ENCODE measurements at places on chromosomes 12 and 14. TPM values are rescaled to one million over a fixed set of nuclear protein-coding genes. Genes with fewer than 3 reads are reported as not detected.
A peak's percentile ranks its signal among the peaks of the same experiment; 100 is the strongest.

- DNase-seq = no peak
These were observed 1.8 kb upstream of the CEP170B start for GRCh38 chr14:104863131-104863862.

DNA sequence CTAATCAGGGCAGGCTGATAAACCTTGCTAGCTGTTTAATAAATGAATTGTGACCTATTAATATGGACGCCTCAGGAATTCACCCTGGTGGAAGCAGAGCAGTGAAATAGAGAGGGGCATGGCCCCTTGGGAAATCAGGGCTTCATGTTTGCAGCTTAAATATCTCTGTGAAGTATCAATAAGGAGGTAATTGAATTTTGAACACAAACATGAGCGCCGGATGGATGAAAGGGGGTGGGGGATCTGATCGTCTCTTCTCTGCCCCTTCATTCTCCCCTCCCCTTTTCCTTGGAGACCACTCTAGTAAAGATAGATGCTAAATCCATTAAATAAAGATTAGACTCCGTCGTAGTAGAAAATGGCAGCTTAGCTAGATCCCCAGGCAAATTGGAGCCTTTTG is 70.5 kb downstream of the LIN52 start:
- no peak for DNase-seq

GRCh38 chr12:41344776-41345470 is 156.8 kb downstream of the PDZRN4 start:
- no peak for DNase-seq

DNA sequence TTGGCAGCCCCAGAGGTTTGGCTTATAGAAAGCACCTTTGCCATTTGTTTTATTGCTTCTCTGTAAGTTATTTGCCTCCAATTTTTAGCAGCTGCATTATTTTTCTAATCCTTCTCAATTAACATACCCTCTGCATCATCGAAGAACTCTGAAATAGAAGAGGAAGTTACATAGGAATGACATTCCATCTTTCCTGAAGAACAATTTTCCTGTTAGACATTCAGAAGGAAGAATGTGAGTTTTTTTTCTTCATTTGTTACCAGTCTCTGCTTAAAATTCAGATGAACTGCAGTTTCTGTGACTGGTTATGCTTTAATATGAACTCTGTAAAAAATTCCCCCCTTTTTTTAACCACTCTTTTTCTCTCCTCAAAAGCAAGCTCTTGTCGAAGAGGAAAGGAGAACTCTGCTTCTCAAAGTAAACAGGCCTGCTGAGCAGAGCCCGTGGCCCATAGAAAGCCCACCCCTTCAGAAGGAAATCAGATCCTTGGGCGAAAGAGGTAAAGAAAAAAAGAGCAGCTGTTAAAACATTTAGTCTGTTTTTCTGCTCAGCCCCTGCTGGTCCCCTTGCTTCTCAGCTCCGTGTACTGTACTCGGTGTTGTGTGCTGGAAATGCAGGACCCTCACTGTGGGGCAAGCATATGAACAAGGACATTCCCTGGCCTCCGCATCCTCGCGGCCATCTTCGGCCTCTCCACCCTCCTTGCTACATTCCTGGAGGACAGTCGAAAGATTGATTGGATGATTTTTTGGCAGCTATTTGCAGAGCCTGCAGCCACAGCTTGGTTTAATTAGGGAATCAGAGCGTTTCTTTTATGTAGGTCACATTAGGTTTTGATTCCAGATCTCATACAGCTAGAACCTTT is 164.4 kb upstream of the LRIG3 start:
- no peak for DNase-seq

DNA sequence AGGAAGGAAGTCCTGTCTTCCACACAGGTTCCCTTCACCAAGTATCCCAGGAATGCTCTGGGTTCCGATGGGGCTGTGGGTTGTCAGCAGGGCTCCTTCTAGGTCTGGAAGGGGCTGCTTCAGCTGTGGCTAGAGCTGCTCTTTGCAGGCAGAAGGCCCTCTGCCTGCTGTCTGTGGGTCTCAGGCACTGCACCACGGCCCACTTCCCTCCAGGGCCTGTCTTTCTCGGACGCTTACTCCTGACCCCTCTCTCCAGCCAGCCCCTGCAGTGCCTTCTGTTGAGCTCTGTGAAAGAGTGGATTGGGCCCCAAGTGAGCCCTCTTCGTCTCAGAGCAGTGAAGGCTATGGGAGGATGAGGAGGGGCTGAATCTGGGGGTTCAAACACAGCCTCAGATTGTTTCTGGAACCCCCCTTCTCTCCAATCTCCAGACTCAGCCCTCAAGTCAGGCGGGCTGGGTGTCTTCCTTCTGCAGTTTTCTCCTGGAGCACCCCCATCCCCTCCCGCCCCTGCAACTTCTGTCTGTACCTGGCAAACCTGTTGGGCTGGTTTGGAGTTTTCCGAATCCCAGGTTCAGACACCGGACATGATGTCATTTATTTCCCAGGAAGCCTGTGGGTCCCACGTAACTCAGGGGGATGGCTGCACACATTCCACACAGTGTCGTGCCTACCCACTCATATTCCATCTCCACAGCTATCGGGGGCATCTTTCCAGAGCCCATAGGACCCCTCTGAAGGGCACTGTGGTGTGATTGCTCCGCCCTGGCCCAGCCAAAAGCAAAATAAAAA is 24.9 kb upstream of the SPPL3 start:
- DNase-seq = no peak

DNA sequence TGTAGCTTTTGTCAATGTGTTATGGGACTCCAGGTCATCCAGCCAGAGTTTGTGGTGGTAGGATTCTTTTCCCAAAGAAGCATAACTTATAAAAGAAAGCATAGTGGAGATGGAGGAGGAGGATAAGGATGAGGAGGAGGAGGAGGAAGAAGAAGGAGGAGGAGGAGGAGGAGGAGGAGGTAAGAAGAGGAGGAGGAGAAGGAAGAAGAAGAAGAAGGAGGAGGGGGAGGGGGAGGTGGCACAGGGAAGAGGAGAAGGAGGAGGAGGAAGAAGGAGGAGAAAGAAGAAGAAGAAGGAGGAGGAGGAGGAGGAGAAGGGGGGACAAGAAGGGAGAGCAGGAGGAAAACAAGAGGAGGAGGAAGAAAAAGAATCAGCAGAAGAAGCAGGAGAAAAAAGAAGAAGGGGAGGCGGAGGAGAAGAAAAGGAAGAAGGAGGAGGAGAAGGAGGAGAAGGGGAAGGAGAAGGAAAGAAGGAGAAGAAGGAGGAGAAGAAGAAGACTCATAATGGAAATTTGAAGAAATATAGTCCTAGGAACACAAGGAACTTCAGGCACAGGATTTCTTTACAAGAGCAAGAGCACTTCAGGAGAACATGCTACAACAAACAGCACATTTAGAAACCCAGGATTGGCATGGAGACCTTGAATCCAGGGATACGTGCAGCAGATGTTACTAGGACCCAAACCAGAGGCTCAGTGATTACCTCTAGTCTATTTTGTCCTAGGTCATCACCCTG is 22.6 kb downstream of the TSPAN8 start:
- DNase-seq = no peak

- DNase-seq = no peak
These were observed 1.0 kb downstream of the ATXN7L3B start for GRCh38 chr12:74538491-74539258.

GRCh38 chr12:30016540-30017055 is 232.9 kb upstream of the TMTC1 start:
- no peak for DNase-seq

GRCh38 chr12:94206886-94207285 is 58.5 kb downstream of the PLXNC1 start:
- DNase-seq = no peak

GRCh38 chr14:76705214-76705613 is 56.1 kb upstream of the VASH1 start:
- no peak for DNase-seq

DNA sequence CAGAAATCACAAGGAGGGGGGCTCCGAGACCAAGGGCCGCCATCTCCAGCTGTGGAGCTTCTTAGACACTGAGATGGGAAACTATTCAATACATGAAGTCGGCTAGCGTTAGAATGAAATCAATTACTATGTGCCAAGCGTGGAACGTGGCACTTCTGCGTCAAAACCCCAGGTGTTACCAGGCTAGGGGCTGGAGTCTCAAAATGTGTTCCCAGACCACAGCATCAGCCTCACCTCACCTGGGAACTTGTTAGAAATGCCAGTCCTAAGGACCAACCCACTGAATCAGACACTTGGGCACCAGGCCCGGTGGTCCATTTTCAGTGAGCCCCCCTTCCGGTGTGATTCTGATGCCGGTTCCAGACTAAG is 5.0 kb upstream of the SETD1B start:
- DNase-seq = no peak

Gene CYP27B1
- not detected for total RNA-seq

GRCh38 chr12:45353944-45354343 is 138.0 kb downstream of the ANO6 start:
- DNase-seq = no peak

Gene ACOT6
- total RNA-seq = not detected

GRCh38 chr12:93536766-93537488 is 35.5 kb upstream of the SOCS2 start:
- DNase-seq = no peak

GRCh38 chr14:99349721-99350495 is 77.9 kb upstream of the BCL11B start:
- DNase-seq = no peak

- DNase-seq = no peak
These were observed 151.0 kb upstream of the KRAS start for GRCh38 chr12:25401547-25402345.

DNA sequence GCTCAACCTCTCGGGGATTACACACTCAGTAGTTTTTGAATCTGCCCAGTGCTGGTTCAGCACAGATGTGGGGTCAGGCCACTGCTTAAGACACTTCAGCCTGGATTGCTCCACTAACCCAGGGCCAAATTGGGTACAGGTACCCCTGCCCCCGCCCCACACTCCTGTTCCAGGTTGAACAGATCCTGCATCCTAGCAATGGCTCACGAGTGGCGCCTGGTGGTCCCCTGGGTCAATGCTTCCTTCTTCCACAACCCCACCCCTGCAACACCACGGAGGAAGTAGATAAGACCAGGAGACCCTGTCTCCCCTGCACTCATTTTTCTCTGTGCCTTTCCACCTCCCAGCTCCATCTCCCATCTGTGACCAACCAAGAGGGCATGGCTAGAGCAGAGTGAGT is 108.4 kb downstream of the ESRRB start:
- DNase-seq = no peak

DNA sequence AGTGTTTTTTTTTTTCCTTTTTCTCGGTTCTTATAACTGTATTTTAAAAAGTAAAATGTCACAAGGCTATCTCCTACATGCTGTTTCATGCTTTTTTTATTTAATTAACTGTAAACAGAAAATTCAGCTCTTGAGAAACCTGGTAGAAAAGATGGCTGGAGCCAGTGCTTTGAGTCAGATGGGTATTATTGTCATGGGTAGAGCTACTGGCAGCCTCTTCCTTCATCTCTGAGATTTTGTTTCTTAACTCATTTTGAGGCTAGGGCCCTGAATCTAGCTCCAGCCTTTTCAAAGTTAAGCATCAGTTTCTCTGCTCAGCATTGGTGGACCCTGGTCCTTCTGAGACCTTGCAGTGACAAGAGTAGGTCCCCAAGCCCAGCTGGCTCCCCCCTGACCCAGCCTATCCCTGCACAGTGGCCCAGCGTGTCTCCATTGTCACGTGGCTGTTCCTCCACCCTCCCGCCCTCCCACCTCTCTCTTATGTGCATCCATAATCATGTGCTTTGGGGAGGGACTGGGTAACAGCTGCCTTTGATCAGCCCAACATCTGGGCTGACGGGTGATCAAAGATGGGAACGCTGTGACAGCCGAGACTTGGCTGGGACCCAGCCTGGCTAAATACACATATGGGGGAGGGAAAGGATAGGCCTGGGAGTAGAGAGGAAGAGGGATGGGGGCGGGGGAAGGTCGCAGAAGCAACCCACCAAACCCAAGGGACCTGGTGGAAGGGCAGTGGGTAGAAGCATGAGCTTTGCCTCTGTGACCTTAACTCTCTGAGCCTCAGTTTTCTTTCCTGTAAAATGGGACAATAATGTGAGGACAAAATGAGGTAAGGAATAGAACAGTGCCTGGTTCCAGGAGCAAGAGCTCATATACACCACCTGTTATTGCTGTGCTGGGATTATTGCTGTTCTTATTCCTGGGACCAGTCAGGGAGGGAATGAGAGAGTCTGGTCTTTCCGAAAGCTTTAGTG is 24.4 kb upstream of the RBM19 start:
- DNase-seq = no peak

Gene GNPTAB
- total RNA-seq = 32.3 TPM

GRCh38 chr14:70904373-70904772 is 2.9 kb upstream of the PCNX1 start:
- DNase-seq = no peak

Gene GDF3
- total RNA-seq = not detected

Gene TMEM30B
- total RNA-seq = 46.9 TPM

DNA sequence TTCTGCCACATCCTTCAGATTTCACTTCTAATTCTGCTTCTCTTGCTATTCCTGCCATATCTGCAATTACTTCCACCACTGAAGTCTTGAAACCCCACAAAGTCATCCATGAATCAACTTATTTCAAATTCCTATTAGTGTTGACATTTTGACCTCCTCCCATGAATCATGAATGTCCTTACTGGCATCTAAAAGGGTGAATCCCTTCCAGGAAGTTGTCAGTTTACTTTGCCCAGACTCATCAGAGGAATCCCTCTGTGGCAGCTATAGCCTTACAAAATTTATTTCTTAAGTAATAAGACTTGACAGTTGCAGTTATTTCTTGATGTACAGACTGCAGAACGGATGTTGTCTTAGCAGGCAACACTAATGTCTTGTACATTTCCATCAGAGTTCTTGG is 162.9 kb downstream of the PCNX1 start:
- no peak for DNase-seq

GRCh38 chr12:95214466-95214865 is 2.8 kb downstream of the FGD6 start:
- DNase-seq = no peak

DNA sequence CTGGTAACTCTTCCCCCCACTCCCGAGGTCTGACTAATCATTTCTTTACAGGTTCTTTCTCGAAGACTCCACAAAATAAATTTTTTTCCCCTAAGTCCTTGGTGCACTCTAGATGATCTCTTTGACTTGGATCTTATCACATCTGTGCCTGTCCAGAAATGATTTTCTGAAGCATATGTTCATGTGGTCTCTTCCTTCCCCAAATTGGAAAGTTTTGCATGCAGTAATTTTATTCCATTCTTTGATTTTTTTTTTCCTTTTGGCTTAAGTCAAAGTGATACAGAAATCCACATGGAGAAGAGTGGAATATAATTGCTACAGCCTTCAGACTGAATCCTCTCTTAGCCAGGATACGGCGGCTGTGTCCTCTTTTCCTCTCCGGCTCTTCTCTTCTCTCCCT is 213.3 kb downstream of the BMP4 start:
- no peak for DNase-seq

DNA sequence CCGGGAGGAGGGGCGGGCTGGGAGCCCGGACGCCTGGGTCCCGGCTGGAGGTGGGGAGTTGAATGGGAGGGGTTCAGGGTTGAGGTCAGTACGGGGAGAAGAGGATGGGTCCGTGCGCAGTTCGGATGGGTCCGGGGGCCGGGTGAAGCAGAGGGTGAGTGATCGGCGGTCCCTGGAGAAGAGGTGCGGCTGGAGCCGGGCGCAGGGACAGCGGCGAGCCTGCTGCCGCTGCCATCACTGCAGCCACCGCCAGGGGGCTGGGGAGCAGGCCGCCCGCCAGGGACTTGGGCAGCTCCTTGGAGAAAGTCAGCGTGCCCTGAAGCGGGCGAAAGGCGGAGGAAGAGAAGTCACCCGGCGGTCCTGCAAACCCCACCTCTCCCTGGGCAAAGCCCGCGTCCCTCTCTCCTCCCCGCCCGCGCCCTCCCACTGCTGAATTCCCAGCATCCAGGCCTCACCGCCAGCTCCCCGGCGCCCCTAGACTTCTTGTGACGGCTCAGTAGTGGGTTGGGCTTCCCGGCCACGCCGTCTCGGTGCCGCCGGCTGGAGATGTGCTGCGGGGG is 6.0 kb upstream of the GPR84 start:
- DNase-seq = peak; percentile 42

Gene ETFBKMT
- 2.7 TPM for total RNA-seq

Gene BDKRB1
- not detected for total RNA-seq
